Erythroblast (primary cell): ENCODE measurements at places on chromosomes 2 and 18.

- no peak for DNase-seq
Measured at GRCh38 chr2:129661935-129662334, 317.5 kb upstream of the RAB6C start.

GRCh38 chr2:34423301-34423700 is 824.2 kb upstream of the FAM98A start:
- DNase-seq, result no peak

- DNase-seq, result no peak
Measured at GRCh38 chr2:235647877-235648276, 154.0 kb downstream of the AGAP1 start.

DNA sequence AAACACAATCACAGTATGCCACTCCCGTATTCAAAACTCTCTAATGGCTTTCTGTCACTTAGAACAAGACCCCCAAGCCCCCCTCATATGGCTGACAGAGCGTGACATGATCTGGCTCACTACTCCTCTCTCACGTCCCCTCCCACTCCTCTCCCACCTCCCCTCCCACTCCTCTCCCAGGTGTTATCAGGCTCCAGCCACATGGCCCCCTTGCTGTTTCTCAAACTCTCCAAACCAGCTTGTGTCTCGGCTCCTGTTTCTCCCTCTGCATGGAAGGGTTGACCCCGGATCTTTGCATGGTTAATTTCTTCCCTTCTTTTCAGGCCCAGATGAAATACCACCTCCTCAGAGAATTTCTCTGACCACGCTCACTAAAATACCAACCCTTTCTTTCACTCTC is 180.8 kb downstream of the SLC8A1 start:
- DNase-seq, result no peak

GRCh38 chr2:127762846-127763245 is 48.1 kb downstream of the WDR33 start:
- no peak for DNase-seq

- no peak for DNase-seq
Measured at GRCh38 chr18:56273541-56274219, 364.7 kb downstream of the TXNL1 start.

DNA sequence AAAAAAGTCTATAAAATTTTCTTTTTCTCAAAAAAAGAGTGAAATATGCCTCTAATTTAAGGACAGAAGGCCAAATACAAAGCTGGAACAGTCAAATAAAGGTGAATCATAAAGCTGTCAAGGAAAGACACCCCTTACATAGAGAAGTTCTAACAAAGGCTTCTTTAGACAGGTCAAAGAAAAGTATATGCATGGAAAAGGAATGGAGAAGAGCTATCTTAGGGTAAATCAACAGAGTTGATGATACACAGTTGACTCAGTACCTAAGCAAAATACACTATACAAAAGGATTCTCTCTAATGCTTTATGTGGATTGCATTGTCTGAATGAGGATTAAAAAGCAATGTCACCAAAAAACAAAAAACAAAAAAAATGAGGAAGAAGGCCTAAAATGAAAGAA is 214.8 kb downstream of the TXNL1 start:
- no peak for DNase-seq

GRCh38 chr18:55403421-55403949 is 184.5 kb downstream of the TCF4 start:
- DNase-seq, result no peak

DNA sequence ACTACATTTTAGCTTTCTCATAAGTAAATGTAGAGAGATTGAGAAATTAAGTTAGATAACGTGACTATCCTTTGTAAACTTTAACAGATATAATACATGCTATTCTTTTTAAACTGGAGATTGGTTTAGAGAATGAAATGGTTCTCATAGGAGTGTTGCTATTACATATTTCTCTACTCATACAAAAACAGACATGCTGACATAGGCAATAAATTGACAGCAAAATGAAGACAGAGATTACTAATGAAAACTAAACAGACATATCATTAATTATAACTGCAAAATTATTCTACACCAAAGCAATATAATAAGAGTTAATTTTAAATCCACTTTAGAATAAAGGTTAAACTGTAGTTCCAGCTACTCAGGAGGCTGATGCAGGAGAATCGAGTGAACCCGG is 227.6 kb downstream of the CBLN2 start:
- DNase-seq, result no peak

- no peak for DNase-seq
Measured at GRCh38 chr18:21051620-21052019, 60.0 kb downstream of the ROCK1 start.

- DNase-seq, result no peak
Measured at GRCh38 chr2:127486247-127487058, 39.8 kb downstream of the IWS1 start.
